Hypothalamus (tissue), 51 donors: ENCODE measurements at places on chromosomes 7 and 10.

DNA sequence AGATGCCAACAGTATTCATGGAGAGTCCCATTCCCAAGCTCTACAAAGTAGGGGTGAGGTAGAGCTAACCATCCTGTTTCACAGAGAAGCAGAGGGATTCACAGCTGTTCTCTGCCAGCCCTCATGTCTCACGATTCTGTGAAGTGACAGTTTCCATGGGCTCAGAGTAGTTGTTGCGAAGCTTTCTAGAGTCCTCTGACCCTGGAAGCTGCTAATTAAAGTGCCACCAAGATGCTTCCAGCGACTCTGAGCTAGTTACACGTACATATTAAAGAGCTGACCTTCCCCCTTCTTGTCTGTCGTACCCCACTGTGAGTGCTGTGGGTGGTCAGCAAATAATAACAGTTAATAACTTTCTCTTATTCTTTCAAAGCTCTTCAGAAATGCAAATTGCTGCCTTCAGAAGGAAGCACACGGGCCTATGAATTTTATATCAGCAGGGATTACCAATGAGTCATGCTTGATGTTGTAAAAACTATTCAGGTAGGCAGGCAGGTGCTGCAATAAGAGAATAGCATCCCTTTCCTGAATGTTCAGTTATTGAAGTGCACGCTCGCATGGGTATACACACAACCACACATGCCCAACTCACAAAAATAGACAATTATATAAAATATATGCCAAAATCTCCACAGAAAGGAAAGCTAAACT, 34.1 kb downstream of the DNAJB9 start:
- no peak for DNase-seq

GRCh38 chr10:97074256-97075145, 111.3 kb downstream of the SLIT1 start:
- no peak for DNase-seq

- DNase-seq, result no peak
Observed at GRCh38 chr7:64951250-64951848, 39.5 kb downstream of the ZNF117 start.

- no peak for DNase-seq
Observed at GRCh38 chr7:116981939-116982338, 28.6 kb downstream of the ST7 start.

GRCh38 chr10:113454341-113455061, 98.4 kb upstream of the HABP2 start:
- no peak for DNase-seq

DNA sequence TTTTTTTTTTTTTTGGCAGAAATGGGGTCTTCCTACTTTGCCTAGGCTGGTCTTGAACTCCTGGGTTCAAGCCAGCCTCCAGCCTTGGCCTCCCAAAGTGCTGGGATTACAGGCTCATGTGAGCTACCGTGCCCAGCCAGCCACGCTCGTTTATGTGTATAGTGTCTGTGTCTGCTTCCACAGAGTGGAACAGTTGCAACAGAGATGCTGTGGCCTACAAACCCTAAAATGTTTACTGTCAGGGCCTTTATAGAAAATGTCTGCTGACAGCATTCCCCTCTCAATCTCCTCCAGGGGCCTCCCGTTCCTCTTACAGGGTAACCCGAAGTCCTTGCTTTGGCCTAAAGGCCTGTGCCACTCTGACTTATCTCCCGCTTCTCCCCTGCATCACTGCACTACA, 87.6 kb upstream of the LEP start:
- DNase-seq, result no peak

DNA sequence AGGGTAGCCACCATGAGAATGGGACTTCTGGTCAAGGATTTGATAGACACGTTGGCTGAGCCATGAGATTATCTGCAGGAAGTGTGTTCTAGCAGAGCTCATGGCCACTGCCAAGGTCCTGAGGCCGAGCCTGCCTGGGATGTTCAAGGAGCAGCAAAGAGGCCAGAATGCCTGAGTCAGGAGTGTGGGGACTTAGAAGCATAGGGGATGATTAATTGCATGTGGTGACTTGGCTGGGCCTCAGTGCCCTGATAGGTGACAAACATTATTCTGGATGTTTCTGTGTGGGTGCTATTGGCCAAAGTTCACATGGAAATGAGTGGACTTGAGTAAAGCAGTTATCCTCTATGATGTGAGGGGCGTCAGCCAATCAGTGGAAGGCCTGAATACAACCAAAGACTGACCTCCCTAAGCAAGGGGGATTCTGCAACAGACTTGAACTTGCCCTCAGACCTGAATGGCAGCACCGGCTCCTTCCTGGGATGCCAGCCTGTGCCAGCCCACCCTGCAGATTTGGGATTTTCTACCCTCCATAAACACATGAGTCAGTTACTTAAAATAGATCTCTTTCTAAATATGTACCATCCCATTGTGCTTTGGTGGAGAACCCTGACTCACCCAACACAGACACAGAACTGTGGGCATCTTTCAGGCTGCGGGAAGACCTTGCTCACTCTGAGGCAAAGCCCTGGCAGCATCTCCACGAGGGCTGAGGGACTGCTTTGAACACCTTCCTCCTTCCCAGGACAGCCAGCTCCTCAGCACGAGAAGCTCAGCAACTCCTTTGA, 363.9 kb upstream of the MGMT start:
- no peak for DNase-seq

DNA sequence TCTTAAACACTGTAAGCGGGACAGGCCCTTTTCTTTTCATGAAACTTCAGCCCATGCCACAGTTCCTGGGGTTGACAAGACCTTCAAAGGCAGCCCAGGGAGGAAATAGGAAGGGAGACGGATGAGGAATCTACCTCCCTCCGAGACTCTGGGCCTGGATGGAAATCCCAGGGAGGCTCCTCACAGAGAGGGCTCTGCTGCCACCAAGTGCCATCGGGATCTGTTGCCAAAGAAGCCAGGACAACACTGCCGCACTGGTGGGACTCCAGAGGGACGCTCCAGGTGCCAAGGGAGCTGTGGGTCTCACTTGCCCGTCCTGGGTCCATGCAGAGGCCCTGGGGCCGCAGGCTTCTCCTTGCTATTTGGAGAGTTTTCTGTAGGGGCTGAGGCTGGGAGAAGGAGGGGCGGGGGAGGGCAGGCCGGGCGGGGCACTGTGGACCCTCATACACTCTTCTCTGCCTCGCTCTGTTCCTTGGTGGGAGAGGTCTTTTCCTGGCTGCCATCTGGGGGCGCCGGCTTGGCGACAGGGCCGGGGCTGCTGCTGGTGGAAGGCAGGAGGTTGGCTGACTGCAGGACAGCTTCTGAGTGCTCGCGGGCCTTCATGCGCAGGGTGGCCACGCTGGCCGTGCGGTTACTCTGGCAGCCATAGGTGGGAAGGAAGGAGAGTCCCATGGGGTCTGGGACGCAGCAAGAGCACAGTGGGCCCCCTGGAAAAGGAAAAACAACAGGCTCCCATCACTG, 30.0 kb downstream of the DRGX start:
- no peak for DNase-seq
